WTC11 (cell line): ENCODE measurements at places on chromosomes 6 and 20.
A peak's percentile ranks its signal among the peaks of the same experiment; 100 is the strongest.

DNA sequence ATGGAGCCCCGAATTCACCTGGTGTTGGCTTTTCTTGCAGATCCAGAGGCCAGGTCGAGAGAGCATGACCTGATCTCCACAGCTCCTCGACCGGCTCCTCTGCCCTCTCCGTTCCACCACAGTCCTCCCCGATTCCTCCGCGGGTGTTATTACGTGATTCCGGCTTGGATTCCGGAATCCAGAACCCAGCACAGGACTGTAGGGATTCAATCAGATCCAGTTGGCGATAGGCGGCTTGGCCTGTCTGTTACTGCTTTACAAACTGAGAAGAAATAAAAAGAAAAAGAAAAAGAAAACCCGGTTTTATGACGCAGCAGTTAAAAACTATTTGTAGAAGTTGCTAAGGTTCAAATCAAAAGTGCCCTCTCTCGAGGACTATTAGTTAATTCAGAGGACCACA is 222.7 kb downstream of the EYA2 start:
- DNase-seq = no peak

DNA sequence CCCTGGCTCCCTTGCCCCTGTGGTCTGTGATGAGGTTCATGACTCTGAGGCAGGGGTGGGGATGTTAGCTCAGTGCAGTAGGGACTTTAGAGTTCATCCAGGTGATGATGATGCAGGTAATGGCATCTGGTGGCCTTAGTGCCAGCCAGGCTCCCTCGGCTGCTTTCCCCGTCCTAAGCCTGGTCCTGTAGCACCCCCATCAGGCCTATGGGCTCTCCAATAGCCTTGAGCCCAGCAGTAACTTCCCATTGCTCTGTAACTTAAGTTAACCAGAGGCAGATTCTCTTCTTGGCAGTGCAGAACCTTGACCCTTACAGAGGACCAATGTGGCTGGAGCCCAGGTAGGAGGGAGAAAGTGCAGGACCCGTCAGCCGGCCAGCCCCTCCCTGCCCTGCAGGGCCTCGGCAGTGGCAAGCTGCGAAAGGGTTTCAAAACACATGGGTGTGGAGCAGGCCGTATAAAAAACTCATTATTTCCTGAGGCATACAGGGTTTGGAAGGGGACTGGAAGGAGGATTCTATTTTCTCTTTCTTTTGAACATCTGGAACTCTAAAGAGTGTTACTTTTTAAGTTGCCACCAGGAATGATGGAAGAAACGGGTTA is 406.9 kb downstream of the CDH26 start:
- peak; percentile 50 for DNase-seq

GRCh38 chr6:165244524-165245247 is 64.7 kb downstream of the C6orf118 start:
- DNase-seq = no peak

GRCh38 chr6:8400663-8401062 is 34.7 kb downstream of the SLC35B3 start:
- DNase-seq = no peak

DNA sequence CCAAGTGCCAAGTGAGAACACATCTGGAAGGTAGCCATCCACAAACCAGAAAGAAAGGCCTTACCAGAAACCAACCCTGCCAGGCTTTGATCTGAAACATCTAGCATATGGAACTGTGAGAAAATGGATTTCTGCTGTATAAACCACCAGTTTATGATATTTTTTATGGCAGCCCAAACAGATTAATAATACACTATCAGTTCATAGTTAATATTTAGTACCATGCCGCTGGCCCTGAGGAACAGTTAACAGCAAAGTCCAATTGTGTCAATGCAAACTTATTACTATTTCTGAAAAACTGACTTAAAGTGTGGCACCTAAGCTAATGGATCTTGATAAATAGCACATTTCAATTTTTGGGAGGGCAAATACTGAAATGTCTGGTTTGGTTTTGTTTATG is 35.4 kb upstream of the PRSS35 start:
- DNase-seq = no peak

DNA sequence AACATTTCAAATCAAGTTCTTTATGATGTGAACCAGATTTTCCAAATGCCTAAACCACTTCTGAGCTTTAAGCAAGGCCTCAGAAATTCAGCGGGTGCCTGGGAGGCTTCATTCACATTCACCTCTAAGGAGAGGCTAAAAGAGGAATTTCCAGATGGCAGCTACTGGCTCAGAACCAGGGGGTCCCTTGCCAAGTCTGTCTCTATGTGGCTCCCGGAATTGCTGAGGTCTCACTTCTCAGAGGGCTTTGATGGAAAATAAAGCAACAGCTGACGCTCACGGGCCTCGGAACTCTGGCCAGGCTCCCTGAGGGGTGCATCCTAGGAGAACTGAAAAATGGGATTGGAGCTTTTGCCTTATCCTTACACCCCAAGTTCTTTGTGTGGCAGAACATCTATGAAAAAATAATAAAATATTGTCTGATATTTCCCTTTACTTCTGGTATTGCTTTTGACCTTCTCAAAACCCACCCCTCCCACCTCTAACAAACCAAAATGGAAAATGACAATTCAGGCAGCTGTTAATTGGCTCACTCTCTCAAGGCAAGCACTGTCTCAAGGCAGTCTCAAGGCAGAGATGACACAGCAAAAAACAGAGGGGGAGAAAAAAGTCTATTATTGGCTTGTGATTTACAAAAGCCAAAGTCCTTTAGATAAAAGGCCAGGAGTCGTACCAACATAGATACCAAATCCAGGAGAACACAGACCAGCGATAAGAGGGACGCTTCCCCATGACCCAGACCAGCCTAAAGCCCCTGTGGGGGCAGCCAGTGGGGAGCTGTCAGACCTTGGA is 21.8 kb upstream of the LRRN4 start:
- no peak for DNase-seq

DNA sequence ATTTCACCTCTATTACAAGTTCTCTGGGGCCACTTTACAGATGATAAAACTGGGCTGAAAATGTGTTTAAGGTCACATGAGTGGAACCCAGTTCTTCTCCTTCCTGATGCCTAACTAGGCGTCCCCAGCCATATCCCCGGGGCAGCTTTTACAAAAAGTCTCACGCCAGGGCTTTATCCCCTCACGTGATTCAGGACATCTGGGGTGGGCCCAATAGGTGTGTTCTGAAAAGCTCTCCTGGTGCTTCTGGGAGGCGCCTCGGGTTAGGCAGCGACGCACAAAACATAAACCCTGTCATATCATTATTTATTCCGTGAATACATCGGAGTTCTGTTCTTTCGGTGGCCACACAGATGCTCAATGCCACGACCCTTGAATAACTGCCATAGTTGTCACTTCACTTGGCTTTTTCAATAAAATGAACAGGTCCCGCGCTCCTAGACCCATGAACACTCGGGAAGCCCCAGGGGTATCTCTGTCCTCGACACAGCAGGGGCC is 32.1 kb downstream of the SF3B5 start:
- no peak for DNase-seq

DNA sequence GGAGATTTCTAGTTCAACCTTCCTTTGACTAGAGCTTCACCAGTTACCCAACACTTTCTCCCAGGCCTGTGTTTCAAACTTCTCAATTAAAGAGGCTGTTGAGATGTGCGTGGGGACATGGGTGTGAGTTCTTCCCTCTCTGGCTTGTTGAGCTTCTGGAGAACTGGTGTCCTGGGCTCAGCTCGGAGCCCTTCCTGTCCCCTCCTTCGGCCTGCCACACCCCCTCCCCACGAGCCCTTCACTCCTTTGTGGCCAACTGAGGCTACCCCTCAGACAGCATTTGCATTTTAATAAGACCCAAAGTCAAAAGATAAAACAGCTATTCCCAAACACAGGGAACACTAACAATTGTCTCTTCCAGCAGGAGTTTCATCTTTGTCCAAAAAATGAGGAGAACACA is 123.3 kb upstream of the MLN start:
- no peak for DNase-seq

DNA sequence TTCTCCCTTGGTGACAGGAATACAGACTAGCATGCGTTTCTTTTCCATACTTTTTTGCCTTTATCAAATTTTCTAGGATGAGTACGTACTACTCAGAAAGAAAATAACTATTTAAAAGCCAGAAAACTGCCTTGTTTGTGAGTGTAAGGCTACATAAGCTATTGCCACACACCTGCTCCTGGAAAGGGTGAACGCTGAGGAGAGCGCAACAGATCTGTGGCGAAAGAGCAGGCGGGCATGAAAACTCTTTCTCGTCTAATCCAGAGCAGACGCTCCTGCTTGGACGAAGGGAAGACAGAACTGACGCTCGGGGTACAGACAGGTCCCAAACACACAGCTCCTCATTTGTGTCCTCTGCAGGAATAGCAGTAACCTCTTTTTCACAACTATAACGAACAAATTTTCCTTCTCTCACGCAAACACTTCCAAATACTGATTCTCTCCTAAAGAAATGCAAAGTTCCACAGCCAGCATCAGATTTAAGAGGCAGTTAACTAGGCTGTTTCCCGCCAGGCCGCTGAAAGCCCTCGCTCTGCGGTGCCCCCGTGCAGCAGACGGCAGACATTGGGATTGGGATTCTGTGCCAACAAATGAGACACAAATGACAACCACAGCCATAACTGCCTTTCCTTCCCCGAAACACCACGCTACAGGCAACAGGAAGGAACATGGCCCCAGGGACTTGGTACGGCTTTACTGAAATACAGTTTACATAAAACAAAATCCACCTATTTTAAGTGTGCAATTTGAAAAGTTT is 20.0 kb downstream of the TAF4 start:
- no peak for DNase-seq

DNA sequence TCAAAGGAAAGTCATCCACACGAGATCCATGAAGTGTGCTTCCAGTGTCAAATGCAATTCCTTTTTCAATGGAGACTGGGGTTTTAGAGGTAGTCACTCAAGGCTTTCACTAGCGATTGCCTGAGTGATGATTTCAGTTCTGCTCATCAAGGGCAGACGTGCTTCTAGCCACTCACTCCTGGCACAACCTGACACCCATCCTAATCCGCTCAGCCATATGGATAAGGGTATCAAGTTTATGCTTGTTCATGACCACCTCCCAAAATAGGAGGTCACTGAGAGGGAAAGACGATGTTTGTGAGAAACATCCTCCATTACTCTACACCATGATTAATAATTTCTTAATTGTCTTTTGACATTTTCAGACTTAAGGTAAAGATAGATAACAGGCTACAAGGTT is 91.3 kb upstream of the HEY2 start:
- no peak for DNase-seq

DNA sequence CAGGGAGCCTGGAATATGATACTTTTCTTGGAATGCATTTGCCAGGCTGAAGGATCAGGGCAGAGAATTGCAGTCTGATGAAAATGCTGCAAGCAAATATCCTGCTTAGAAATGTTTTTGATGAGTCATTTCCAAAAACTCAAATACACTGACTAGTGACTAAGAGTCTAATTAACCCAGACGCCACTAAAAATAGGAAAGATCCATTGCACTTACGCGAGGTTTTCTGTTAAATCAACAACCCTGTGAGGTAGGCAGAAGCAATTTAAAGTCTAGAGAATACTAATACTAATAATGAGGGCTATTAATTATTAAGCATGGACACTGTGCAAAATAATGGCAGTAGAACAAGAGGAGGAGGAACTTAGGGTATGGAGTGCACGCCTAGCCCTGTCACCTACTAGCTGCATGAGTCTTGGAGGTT is 130.1 kb upstream of the DOK5 start:
- DNase-seq = no peak

- no peak for DNase-seq
These were observed 16.6 kb downstream of the GCNT2 start for GRCh38 chr6:10537726-10538125.

- no peak for DNase-seq
These were observed 5.5 kb upstream of the DAAM2 start for GRCh38 chr6:39786649-39787048.

GRCh38 chr6:29617782-29618554 is 15.0 kb downstream of the GABBR1 start:
- peak; percentile 65 for DNase-seq

- DNase-seq = no peak
These were observed 5.5 kb downstream of the MICAL1 start for GRCh38 chr6:109449795-109450673.
